ENCODE measurements at places on chromosomes 3 and 15.

DNA sequence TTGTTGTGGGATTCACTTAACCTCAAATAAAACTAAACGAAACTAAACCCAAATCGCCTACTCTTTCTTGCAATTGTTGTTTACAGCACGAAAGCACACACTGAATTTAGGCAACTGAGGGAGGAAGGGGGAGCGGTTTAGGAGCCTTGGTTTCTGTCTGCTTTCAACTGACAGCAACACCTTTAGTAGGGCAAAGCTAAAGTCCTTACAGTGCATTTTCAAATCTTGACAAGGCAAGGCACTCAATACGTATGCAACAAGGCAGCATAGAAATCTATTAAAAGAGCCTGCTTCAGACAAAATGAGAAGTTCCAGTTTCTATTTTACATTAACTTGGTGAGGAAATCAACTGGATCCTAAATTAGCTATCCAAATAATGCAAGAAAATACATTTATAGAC, 174.6 kb downstream of the CHST2 start:
- no peak for DNase-seq

GRCh38 chr3:23549148-23549910, 256.4 kb upstream of the UBE2E1 start:
- no peak for DNase-seq

DNA sequence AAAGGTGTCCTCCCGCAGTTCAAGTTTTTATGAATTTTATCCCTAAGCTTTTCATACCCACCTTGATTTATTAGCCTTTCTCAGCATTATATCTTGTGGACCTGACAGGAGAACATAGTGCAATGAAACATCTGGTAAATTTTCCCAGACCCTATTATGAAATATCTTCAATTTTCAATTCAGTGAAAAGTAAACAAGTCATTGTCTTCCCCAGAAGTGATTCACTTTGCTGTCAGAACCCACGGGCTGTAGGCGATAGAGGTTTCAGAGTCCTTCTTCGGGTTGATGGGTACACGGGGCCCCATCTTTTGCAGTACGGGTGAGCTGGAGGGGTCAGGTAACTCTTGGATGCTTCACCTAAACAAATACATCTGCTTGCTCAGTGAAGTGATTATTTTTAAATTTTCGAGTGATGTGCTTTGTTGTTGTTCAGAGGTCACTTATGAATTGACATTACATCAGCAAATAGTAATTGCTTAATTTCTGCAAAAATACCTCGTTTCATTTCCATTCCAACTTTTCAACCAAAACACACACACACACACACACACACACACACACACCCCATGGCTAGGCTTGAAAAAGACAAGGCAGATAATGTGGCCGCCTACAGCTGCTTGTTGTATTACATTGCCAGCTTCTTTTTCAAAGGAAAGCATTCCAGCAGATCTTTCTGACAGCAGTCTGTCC, 102.9 kb downstream of the SEMA6D start:
- DNase-seq: no peak

- no peak for DNase-seq
These were observed 164.7 kb downstream of the SQOR start for GRCh38 chr15:45799508-45799907.

- DNase-seq: no peak
These were observed 305.1 kb downstream of the LSAMP start for GRCh38 chr3:116140100-116140689.

GRCh38 chr3:44309500-44309899, 29.1 kb upstream of the TCAIM start:
- no peak for DNase-seq

GRCh38 chr3:148464246-148464645, 233.5 kb upstream of the AGTR1 start:
- DNase-seq: no peak

DNA sequence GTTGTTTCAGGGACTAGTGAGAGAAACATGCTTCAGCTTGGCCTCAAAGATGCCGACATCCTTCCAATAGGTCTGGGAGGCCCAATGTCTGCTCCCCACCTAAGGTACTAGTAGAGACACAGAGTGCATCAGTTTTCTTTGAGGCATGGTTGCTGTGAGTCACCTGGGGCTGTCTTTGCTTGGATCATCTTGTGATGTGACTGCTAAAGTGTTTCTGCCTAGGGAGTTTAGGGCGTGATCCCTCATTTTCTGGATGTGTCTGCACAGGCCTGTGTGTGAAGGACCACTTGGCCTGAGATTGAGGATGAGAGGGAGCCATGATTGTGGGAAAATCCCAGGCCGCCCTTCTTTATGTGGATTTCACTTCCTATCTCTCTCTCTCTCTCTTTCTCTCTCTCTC, 4.8 kb downstream of the GASK1A start:
- DNase-seq: no peak

DNA sequence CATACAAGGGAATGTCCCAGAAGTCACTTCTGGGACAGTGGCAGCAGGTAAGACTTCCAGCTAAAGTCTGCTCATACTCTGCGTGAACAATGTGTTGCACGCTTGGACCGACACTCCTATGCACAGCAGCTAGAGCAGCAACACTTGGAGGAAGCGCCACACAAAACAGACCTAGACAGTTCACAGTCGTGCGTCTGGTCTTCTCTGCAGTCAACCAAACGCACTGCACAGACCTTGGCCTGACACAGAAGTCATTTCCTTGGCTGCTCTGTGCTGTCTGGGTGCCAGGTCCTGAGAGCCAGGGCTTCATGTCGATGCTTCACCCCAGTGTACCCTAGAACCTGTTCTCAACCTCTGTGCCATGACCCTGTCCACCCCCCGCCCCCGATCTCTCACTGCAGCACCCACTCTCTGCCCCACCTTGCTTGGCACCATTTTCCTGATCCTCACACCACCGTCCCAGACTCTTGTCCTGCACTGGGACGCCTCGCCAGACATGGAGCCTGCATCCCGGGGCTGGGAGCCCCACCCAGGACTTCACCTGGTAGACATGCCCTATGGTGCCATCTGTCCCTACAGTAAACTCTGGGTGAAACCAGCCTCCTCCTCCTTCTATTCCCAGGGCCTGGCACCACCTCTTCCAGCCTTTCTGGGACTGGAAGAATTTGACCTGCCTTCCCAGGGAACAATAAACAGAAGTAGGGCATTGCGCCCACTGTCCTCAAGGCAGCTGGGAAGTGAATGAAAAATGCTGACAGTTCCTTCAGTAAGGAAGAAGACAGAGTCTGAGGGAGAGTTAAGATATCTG, 3.1 kb downstream of the ATP10A start:
- no peak for DNase-seq

- no peak for DNase-seq
These were observed 39.8 kb downstream of the SMARCC1 start for GRCh38 chr3:47741925-47742324.

Data from stimulated activated CD8-positive, alpha-beta memory T cell treated with anti-CD3 and anti-CD28 coated beads, Interleukin-7, amount 100 ng/mL, for 24 hours (primary cell).